ENCODE measurements at places on chromosomes 12 and 14. TPM values are rescaled to one million over a fixed set of nuclear protein-coding genes. Genes with fewer than 3 reads are reported as not detected.

TAS2R9 gene
- total RNA-seq: not detected

BEGAIN gene
- total RNA-seq: 7.1 TPM

RAD51AP1 gene
- 12.1 TPM for total RNA-seq

RABGGTA gene
- total RNA-seq: 17.2 TPM

C12orf56 gene
- total RNA-seq: not detected

GUCY2C gene
- not detected for total RNA-seq

GRIP1 gene
- 6.4 TPM for total RNA-seq

LTBP2 gene
- total RNA-seq: 11.0 TPM

ZNF385A gene
- 22.1 TPM for total RNA-seq

RPGRIP1 gene
- 0.20 TPM for total RNA-seq

DBX2 gene
- total RNA-seq: not detected

CLBA1 gene
- 16.2 TPM for total RNA-seq

SP7 gene
- total RNA-seq: 0.08 TPM

CCT2 gene
- total RNA-seq: 291 TPM

SIX1 gene
- 6.2 TPM for total RNA-seq

MYF6 gene
- not detected for total RNA-seq

FLRT2 gene
- 3.9 TPM for total RNA-seq

WNT5B gene
- 2.8 TPM for total RNA-seq

VWF gene
- 0.27 TPM for total RNA-seq

TTC9 gene
- 3.3 TPM for total RNA-seq

KRT78 gene
- not detected for total RNA-seq

ART4 gene
- total RNA-seq: not detected

CD163L1 gene
- 0.17 TPM for total RNA-seq

TSPAN19 gene
- total RNA-seq: not detected

SERPINA9 gene
- not detected for total RNA-seq

ZFHX2 gene
- total RNA-seq: 1.1 TPM

PPM1A gene
- 30.4 TPM for total RNA-seq

RPS6KL1 gene
- 0.80 TPM for total RNA-seq

FSCB gene
- not detected for total RNA-seq

RNF212B gene
- not detected for total RNA-seq

KRT71 gene
- not detected for total RNA-seq

ARHGEF25 gene
- 5.7 TPM for total RNA-seq

ANKRD33 gene
- not detected for total RNA-seq

CIDEB gene
- total RNA-seq: 0.32 TPM

ACRBP gene
- total RNA-seq: 0.24 TPM

RHEBL1 gene
- 3.4 TPM for total RNA-seq

JAG2 gene
- total RNA-seq: 25.3 TPM

LHX5 gene
- 0.07 TPM for total RNA-seq

SLC25A21 gene
- total RNA-seq: 1.0 TPM

KRT6B gene
- not detected for total RNA-seq

RFX4 gene
- not detected for total RNA-seq
